ENCODE measurements at places on chromosomes 5 and 9. TPM values are rescaled to one million over a fixed set of nuclear protein-coding genes. Genes with fewer than 3 reads are reported as not detected.
A peak's percentile ranks its signal among the peaks of the same experiment; 100 is the strongest.

DNA sequence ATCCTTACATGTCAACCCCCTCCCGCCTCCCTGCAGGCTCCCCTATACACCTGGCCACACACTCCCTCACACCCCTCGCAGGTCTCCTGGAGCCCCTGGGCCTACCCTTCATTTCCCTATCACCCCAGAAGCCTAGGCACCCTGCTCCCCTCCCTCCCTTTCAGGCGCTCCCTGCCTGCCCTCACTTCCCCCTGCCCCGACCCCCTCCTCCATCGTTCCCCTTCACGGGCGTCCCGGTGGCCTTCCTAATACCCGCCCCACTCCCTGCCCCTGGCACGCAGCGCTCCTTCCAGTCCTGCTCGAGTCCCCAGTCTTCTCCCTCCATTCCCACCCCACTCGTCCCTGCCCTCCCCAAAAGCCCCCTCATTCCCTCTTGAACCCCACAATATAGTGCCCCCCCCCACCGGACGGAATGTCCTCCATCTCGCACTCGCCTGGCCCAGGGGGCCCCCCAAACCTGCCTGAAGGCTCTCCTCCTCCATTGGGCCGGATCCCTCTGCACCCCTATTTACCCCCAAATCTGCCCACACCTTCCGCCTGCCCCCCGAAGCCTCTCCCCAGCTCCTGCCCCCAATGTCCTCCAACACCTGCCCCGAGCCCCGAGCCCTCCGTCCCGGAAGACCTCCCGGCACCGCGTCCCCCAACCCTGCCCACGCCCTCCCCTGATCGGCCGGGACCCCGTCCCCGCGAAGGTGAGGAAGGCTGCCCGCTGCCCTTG lies 746 bp downstream of the STRBP start:
- DNase-seq = peak; percentile 59

- no peak for DNase-seq
These were observed 92.6 kb upstream of the TRIM32 start for GRCh38 chr9:116594547-116594946.

DNA sequence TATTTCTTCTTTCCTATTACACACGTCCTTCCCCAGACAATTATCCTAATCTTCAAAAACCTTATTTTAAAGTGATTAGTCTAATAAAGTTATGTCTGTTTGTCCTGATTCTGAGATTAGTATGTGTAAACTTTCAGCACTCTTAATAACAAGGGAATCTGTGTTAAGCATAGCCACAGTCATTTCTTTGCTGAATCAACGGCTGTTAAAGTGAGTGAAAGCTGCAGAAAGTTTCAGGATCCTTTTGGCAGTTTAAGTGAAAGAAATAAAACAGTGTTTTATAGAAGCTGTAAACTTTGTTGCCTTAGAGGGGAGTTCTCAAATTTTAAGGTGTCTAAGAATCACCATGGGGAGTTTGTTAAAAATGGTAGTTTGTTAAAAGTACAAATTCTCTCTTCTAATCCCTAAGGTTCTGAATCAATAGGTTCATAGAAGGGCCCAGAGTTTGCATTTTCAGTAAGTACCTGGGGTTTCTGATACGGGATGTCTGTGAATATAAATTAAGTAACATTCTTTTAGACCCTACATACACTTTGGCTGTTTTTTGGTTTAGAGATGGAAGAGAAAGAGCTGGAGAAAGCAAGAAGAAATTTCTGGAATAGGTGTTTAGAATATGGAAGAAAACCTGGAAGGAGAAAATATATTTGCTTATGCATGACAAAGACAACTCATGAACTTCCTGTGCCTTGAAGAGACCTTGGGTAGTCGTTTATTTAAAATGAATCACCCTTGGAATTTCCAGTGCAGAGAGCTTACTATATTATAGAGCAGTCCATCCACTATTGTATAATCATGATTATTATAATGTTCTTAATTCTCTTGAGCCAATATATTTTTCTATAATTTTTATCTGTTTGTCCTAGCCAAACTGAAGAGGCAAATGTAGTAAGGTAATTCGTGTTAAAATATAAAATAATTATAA lies 45.7 kb downstream of the SCAMP1 start:
- no peak for DNase-seq

SLC1A3 gene
- 7.9 TPM for total RNA-seq

DNA sequence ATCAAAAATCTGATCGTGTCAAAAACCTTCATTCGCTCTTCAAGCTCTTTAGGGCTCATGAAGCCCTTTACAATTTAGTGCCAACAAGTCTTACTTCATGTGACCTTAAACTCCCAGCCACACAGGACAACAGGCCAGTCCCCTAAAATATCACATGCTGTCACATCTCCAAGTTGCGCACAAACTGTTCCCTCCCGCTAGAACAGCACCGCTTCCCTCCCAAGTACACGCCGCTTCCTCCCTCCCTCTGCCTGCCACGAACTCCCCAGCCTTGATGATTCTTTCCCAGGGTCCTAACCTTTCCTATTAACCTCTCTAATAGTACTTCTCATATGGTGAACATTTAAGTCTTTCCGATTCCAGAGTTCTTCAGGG lies 91.2 kb downstream of the TLE1 start:
- no peak for DNase-seq

All from mucosa of descending colon (tissue), 3 donors.